NCI-H2081 treated with DMSO at 0.1 percent for 48 hours (cell line): ENCODE measurements at places on chromosomes 12 and 14.

DNA sequence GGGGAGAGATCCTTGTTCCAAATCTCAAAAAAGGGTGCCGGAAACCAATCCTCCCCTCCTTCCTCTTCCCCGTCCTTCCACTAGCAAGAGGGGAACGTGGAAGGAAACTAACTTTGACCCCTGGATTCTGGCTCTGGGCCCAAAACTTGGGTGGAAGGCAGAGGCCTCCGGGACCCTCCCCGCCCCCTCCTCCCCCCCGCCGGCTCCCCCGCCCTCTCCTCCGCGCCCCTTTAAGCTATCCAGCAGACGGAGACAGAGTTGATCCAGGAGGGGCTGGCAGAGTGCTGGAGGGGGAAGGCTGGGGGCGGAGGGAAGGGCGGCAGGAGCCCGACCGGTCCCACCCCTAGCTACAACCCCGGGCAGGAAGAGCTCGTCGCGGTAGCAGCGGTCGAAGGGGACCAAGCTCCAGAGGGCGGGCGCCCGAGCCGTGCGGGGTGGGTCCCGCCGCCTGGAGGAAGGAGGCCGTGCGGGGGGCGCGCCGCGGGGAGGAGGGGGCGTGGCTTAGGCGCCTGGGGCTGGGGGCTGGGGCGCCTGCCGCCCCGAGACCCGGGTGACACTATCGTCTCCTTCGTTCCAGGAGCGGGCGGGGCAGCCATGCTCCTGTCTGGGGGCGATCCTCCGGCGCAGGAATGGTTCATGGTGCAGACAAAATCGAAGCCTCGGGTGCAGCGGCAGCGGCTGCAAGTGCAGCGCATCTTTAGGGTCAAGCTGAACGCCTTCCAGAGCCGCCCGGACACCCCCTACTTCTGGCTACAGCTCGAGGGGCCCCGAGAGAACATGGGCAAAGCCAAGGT, at the start of gene NYNRIN:
NYNRIN (plus strand) TSS at position 351 of the 794 bp plus-strand sequence; CDS start at position 595, 244 bp downstream.
- no peak for DNase-seq

DNA sequence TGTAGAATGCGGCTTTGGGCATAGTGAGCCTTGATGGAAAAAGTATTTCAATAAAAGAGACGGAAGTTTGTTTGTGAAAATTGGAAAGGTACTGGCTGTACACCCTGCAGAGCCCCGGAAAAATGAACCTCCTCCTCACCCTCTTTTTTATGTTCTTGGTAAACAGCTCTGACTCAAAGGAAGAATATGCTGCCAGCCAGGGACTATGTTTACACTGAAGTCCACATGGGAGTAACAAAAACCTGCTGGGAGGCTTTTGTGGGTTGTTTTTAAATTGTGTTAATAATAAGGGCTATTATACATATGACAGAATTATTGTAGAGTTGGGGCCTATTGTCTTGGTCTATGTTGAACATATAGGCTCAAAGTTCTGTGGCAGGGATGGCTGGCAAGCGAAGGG, 70.7 kb downstream of the TTC8 start:
- no peak for DNase-seq

- DNase-seq = no peak
Observed at GRCh38 chr14:44204061-44204835, 302.8 kb downstream of the FSCB start.

DNA sequence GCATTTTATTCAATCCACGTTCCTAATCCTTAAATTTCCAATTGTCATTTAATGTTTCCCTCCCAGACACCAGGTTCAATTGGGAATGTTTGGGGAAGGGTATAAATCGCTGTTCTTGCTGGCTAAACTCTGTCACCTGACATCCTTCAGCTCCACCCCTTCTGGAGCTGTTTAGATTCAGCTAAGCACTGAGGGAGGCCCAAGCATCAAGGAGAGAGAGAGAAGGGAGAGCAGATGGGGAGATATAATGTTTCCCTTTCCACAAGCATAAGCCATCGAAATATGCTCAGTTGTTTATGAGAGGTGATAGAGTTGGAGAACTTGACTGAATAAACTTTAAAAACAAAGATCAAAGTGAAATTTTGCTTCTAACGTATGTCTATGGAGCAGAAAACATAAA, 1.8 kb downstream of the ABCC9 start:
- DNase-seq = no peak

- DNase-seq = no peak
Observed at GRCh38 chr14:77786148-77786547, 13.8 kb upstream of the ADCK1 start.

DNA sequence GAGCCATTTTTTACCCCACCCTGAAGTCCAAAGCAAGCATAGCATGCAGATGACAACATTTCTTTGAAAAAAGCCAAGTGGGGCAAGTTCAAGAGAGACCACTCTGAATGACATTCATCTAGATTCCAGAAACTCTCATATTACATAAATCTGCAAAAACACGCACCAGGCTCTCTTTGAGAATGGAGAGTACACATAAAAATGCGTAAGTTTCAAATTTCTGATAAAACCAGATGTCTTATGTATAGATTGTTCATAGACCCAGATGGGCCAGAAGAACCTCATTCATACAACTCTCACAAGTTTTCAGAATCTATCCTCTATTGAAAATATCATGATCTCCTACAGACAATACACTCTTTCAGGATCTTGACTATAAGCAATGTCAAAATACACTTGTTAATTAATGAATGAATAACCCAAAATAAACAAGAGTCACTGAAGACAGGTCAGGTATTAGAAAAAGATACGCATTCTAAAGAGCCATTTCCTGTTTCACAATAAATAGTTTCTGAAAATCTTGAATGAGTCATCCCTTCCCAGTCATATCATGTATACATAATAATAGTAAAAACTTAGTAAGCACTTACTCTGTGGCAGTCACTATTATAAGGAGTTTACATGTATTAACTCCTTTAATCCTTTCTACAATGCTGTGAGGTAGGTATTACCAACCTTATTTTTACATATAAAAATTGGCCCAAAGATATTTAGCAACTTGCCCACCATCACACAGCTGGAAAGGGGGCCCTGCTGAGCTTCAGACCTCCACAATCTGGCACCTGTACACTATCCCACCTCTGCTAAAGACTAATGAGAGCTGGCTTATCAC, 72.0 kb downstream of the PPP2R5E start:
- no peak for DNase-seq

DNA sequence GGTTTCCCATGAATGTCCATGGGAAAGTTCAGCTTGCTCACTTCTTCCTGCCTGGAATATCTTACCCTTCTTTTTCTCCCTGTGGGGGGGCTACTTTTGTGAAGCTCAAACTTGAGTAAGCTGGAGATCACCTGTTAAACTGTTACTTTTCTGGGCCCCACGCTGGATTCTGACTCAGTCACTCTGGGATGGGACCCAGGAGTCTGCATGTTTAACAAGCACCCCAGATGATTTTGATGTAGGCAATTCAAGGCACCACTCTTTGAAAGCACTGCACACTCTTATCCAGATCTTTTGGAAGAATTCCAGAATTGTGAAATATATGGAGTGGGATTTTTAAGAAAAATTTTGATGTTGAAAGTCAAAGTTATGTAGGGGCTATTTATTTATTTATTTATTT, 46.3 kb upstream of the IGF1 start:
- no peak for DNase-seq

- no peak for DNase-seq
Observed at GRCh38 chr12:93356214-93356613, 21.5 kb upstream of the NUDT4 start.

DNA sequence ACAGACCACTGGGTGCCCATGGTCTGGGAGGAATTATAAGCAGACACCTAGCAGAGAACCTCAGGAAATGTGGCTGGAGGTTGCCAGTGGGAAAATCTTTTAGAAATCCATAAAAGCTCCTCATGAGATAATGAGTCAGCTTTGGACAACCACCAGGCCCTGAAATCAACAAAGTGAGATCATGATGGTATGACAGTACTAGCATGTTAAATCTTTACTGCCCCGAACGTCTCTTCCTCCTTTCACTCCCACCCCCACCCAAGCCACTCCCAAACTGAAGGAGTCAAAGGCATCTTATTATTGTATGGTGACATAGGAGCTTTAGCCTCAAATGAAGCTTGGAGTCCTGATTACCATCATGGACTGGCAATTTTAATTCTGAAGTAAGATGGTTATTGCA, 240.0 kb downstream of the DIO2 start:
- no peak for DNase-seq

DNA sequence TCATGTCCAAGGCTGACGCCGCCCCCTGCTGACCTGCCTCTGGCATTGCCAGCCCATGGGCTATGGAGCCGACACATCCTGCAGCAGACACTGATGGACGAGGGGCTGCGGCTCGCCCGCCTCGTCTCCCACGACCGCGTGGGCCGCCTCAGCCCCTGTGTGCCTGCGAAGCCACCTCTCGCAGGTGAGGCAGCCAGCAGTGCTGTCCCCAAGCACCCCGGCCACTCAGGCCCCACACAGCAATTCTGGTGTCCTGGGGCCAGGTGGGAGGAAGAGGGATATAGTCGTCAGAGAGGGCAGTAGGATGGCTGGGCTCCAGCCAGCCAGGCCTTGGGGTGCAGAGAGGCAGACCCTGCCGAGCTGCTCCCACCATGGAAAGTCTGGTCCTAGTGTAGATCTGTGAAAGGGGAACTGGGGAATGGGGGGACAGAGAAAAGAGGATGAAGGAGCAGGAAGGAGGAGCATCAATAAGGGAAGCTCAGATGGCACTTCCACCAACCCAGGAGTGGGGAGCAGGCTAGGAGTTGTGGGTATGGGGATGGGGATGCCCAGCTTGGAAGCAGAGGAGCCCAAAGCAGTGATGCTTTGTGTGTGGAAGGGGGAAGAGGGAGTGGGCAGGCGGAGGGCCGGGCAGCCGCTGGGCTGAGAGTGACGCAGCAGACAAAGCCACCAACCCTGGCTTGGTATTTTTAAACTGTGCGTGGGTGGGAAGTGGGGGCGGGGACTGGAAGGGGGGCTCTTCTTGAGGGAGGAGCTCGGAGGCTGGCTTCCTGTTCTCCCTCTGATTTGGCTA, 4.7 kb downstream of the NAB2 start:
- DNase-seq = no peak

DNA sequence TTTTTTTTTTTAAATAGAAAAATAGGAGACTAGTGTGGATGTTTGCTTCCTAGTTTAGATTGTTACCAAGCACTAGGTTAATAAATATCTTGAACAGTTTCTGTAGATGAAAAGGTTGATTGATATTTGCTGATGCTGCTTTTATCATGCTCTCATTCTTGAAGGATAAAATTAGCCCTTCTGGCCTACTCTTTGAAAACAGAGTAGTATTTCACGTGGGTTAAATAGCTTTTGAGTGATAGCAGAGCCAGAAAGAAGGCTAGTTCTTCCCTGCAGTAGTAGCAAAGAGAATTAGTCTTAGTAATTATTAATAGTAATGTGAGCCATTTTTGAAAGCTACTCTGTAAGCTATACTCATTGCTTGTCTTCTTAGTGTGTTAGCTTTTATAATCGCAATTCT, 5.2 kb downstream of the NEDD1 start:
- DNase-seq = no peak

DNA sequence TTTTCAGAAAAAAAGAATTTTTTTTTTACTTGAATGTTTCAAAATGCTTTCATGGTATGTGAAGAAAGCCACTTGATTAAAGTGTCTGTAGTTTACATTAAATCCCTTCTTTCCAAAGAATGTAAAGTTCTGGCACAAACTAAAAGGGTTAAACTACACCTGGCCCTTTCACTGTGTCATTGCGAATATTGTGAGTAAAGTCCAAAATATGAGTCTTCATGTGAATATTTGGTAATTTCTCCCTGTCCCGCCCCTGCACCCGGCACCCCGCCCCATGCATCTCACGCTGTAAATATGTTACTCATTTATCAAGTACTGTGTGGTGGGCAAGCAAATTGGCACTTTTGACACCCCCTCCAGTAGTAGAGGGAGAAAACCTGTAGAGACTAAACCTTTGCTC, 274.7 kb downstream of the TTC6 start:
- no peak for DNase-seq

- peak; percentile 66 for DNase-seq
Observed at GRCh38 chr14:57884175-57884574, 18.3 kb upstream of the SLC35F4 start.
